ENCODE measurements at places on chromosomes 4 and X. TPM values are rescaled to one million over a fixed set of nuclear protein-coding genes. Genes with fewer than 3 reads are reported as not detected.

The NAA11 gene
- total RNA-seq: not detected

DNA sequence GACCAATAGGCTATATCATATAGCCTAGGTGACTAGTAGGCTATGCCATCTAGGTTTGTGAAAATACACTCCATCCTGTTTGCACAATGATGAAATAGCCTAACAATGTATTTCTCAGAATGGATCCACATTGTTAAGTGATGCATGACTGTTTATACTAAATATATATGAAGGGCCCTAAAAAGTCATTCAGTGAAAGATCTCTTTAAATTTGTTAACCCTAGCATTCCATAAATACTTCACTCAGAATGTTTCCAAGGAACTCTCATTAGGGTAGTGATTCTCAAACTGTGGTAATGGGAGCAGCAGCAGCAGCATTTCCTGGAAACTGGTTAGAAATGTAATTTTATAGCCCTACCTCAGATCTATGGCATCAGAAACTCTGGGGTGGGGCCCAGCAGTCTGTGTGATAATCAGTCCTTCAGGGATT is 74.9 kb downstream of the PRRG1 start:
- DNase-seq: no peak

The EFHC2 gene
- 3.4 TPM for total RNA-seq

GRCh38 chr4:97493815-97494518 is 649.3 kb downstream of the STPG2 start:
- no peak for DNase-seq

DNA sequence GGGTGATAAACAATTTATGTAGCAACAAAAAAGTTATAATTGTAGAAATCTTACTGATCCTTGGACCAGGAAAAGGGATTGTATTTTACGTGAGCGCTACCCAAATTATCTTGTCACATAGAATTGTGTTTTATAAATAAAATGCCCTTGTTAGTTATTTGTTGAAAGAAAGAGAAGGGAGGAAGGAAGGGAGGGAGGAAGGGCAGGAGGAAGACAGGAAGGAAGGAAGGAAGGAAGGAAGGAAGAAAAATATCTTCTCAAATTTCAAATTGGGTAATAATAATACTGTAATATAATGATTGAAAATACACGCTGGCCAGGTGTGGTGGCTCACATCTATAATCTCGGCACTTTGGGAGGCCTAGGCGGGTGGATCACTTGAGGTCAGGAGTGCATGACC is 206.2 kb upstream of the TLL1 start:
- no peak for DNase-seq

The TIMM8A gene
- 5.2 TPM for total RNA-seq

- no peak for DNase-seq
Measured at GRCh38 chrX:19753368-19753767, 134.0 kb downstream of the SH3KBP1 start.

DNA sequence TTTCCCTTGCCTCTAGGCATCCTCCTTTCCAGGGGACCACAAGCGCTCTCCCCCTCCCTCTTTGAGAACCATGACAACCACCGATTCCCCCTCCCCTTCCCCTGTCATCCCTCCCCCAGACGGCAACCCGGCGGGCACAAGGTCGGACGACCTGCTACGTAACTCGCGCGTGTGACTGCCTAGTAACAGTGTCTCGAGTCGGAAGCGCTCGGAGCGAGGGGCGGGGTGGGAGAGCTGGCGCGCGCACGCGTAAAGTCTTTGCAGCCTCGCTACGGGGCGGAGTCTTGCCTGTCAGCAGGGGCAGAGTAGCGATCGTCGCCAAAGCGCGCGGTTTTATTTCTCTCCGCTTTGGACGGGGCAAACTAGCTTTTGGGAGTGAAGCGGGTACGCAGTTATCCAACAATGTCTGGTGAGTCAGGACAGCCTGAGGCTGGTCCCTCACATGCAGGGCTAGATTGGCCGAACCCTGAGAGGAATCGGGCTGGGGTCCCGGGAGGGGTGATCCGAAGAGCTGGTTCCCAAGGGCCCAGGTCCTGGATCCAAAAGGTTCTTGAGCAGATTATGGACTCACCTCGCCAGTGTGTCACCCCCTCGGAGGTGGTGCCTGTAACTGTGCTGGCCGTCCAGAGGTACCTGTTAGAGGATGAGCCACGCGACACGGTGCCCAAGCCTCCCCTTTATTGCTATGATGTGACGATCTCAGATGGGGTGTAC is at the start of gene RADX:
TSS of gene RADX (plus strand) at position 300 of the 714 bp plus-strand sequence. CDS start at position 403, 103 bp downstream.
- peak; percentile 93 for DNase-seq

The SYTL4 gene
- 25.4 TPM for total RNA-seq
